ENCODE measurements at places on chromosomes 12 and 14. TPM values are rescaled to one million over a fixed set of nuclear protein-coding genes. Genes with fewer than 3 reads are reported as not detected.

ZFHX2 gene
- 0.59 TPM for total RNA-seq

DNA sequence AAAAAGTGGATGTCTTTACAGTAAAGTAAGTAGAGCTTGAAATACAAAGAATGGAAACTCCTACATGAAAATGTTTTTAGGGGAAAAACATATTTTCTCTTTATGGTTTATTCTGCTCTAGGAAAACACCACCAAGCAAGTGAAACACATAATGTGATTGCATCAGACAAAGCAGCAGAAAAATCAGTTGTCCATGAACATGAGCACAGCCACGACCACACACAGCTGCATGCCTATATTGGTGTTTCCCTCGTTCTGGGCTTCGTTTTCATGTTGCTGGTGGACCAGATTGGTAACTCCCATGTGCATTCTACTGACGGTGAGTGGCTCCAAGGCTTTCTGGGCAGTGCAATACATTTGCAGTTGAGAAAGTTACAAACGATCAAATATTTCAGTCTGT, 42.6 kb upstream of the PLEKHD1 start:
- no peak for DNase-seq
- H3K4me3 ChIP-seq, result no peak overlapping the region
- H3K4me1 ChIP-seq, result no peaks in the 10 kb centered on the region
- no peaks in the 10 kb centered on the region for H3K36me3 ChIP-seq
- no peak overlapping the region for H3K27ac ChIP-seq
- no peaks in the 10 kb centered on the region for H3K27me3 ChIP-seq

DNA sequence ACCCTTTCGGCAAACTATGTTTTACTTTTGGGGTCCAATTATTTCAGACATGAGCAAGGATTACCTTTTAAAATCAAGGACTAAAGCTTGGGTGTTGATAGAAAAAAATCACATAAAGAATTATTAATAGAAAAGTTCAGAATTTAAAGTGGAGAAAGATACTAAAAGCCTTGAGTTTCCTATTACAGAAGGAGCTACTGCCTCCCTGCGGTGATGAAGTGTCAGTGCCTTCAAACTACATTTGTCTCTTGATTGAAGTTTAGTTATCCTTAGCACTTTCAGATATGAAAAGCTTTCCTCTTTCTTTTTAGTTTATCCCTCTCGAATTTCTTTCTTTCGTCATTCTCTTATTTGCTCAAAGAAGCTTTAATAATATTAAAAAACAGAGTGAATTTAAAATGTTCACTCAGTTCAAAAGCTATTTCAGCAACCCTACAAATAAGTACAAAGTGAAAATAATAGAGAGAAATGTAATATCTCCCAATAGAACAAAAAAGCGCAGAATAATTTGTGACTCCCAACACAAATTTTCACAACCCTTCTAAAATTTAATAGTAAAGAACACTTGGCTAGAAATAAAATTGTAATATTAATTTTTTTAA, 87.6 kb downstream of the SEC23A start:
- no peaks in the 10 kb centered on the region for H3K27me3 ChIP-seq
- H3K4me1 ChIP-seq, result no peaks in the 10 kb centered on the region
- no peak overlapping the region for H3K4me3 ChIP-seq
- DNase-seq, result no peak
- H3K36me3 ChIP-seq, result no peaks in the 10 kb centered on the region

DNA sequence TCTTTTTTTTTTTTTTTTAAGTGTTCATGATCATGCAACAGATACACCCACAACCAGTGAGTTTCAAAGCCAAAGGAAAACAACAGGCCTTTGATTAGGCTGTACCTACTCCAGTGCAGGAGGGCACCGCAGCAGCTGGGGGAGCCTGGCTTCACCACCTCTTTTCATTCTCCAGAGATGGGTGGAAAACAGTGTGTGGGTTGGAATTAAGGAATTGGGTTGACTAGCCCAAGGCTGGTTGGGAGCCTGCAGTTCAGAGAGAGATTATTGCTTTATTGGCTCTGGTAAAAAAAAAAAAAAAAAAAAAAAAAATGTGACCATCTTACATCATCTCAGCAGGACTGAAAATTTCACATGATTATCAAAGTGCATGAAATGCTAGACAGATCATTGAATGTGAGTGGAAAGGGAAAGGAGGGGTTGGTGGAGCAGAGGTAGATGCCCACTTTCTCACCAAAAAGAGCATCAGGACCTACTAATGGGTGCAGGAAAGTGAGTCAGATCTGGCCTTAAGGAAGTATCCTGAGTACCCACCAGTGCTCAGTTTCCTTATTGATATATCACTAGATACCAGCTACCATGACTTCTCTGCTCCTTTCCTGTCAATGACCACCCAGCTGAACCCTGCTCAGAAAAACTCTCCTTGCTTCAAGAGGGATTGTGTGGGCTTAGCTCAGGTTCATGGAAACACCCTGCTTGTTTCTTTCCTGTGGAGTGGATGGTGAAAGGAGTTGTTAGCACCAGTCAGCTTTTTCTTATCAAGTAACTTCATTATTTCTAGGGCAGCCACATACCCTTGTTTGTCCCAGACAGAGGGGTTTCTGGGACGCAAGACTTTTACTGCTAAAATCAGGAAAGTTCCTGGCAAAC, 54.8 kb upstream of the DYRK2 start:
- no peak for DNase-seq
- no peak overlapping the region for H3K4me3 ChIP-seq
- no peaks in the 10 kb centered on the region for H3K27me3 ChIP-seq
- H3K4me1 ChIP-seq, result peaks cover 7% of the 10 kb centered on the region

GRCh38 chr14:105118646-105119407, 49.7 kb downstream of the JAG2 start:
- H3K4me1 ChIP-seq, result no peaks in the 10 kb centered on the region
- no peaks in the 10 kb centered on the region for H3K27me3 ChIP-seq
- DNase-seq, result no peak
- no peak overlapping the region for H3K27ac ChIP-seq

DNA sequence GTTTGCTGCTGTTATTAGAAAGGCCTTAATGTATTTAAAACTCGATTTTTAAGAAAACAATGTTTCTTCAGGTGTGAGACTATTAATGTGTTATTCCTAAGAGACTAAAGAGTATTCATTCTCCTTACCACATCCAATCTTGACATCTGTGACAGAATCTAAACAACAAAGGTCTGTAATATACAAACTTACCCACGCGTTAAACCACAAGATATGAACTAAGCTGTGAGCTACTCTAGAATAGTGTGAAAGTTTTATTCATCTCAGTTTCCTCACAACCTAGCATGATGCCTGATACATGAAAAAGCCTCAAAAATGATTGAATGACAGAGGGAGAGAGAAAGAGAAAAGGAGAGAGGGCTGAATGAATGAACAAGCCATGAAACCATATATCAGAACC, 117.3 kb upstream of the COCH start:
- DNase-seq, result no peak
- H3K27ac ChIP-seq, result no peak overlapping the region
- H3K27me3 ChIP-seq, result no peaks in the 10 kb centered on the region
- no peaks in the 10 kb centered on the region for H3K36me3 ChIP-seq

- no peaks in the 10 kb centered on the region for H3K27me3 ChIP-seq
- H3K27ac ChIP-seq, result no peak overlapping the region
- H3K36me3 ChIP-seq, result no peaks in the 10 kb centered on the region
- no peaks in the 10 kb centered on the region for H3K4me1 ChIP-seq
- H3K4me3 ChIP-seq, result no peak overlapping the region
Measured at GRCh38 chr12:66667906-66668305, 11.0 kb downstream of the GRIP1 start.

GRCh38 chr14:79197516-79197915, 1013.8 kb downstream of the DIO2 start:
- H3K27ac ChIP-seq, result no peak overlapping the region
- H3K27me3 ChIP-seq, result no peaks in the 10 kb centered on the region
- no peak for DNase-seq
- no peaks in the 10 kb centered on the region for H3K36me3 ChIP-seq

GRCh38 chr12:13537623-13538022, 341.1 kb downstream of the EMP1 start:
- H3K4me3 ChIP-seq, result no peak overlapping the region
- H3K27me3 ChIP-seq, result no peaks in the 10 kb centered on the region
- no peaks in the 10 kb centered on the region for H3K4me1 ChIP-seq
- H3K36me3 ChIP-seq, result no peaks in the 10 kb centered on the region

DNA sequence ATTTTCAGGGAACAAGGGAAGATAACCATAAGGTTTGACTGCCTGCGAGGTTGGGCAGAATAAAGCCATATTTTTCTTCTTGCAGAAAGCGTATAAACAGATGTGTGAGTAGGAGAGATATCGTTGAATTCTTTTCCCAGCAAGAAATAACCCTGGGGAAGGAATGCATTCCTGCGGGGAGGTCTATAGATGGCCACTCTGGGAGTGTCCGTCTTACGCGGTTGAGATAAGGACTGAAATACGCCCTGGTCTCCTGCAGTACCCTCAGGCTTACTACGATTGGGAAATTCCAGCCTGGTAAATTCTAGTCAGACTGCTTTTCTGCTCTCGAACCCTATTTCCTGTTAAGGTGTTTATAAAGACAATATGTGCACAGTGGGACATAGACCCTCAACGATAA, 225.0 kb downstream of the LRIG3 start:
- H3K4me3 ChIP-seq, result no peak overlapping the region
- no peaks in the 10 kb centered on the region for H3K27me3 ChIP-seq

DNA sequence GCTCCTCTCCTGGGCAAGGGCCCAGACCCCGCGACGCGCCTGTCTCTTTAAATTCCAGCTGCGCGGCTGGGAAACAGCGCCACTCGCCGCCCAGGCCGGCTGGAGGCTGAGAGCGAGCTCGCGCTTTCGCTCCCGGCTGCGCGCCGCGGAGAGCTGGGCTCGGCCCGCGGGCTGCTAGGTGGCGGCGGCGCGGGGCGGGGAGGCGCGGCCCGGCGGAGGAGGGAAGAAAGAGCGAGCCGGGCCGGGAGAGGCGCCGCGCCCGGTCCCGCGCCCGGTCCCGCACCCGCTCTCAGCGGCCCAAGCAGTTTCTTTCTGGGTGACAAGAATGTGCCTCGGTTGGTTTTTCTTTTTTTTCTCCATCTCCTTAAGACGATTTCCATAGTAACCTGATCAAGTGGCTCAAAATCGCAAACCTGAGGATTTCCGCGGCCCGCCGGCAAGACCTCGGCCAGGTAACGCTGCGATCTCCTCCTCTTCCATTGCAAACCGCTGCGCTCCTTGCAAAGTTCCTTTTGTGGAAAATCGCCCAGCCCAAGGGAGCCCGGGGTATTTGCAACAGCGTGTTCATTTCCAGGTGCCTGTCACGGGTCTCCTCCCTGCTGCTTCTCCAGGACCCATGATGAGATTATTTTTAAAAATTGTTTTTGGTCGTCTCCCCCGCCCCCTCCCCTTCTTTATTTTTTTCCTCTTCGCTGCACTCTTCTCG, 259.5 kb upstream of the E2F7 start:
- H3K4me1 ChIP-seq, result no peaks in the 10 kb centered on the region
- H3K36me3 ChIP-seq, result no peaks in the 10 kb centered on the region
- H3K27me3 ChIP-seq, result no peaks in the 10 kb centered on the region
